ENCODE measurements at places on chromosomes 4 and X.
A peak's percentile ranks its signal among the peaks of the same experiment; 100 is the strongest.

GRCh38 chr4:114100288-114101031 is 121.0 kb upstream of the ARSJ start:
- no peak for DNase-seq

DNA sequence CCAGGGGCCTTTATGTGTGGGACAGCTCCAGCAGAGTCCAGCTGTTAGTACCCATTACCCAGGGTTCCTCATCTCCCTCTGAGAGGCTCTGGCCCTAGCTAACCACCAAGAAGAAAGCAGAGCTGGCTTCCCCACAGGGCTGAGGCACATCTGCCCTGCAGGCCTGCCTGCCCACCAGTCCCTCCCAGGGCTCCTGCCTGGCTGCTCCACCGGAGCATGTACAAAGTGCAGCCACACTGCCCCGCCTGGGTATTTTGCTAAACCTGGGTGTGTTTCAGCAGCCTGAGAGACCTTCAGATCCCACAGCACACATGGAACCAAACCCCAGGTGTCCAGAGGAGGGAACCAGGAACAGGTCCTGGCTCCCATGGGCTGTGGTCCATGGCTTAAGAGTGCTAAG is 500.4 kb upstream of the KLHL4 start:
- no peak for DNase-seq

- no peak for DNase-seq
Observed at GRCh38 chrX:74178536-74178935, 125.4 kb upstream of the ZCCHC13 start.

DNA sequence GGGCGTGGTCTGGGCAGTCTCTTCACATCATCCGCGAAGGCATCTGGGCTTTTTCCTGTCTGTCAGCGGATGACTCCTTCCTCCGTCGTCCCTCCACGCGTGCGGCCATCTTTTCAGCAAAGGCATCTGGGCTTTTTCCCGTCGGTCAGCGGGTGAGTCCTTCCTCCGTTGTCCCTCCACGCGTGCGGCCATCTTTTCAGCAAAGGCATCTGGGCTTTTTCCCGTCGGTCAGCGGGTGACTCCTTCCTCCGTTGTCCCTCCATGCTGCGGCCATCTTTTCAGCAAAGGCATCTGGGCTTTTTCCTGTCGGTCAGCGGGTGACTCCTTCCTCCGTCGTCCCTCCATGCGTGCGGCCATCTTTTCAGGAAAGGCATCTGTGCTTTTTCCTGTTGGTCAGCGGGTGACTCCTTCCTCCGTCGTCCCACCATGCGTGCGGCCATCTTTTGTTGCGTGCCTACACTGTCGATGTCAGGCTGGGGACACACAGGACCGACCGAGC is 12.3 kb upstream of the TMEM271 start:
- DNase-seq: no peak

GRCh38 chrX:130810561-130810960 is 92.4 kb downstream of the ENOX2 start:
- DNase-seq: no peak

GRCh38 chr4:159460371-159460770 is 357.5 kb downstream of the RAPGEF2 start:
- no peak for DNase-seq

DNA sequence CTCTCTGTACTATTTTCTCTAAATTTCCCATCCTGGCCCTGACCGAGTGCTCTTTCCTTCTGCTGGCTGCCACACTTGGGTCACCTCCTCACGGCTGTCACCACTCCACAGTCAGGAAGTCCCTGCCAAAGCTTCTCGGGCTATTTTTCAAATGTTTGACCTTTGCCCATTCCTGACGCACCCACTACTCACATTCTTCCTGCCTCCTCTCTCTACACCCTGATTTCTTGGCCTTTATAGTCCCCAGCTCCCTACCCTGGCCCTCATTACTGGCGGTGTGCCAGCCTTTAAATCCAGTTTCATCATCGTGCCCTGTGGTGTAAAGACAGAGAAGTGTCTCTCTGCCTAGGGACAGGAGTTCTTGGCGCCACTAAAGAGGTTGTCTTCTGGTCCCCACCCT is 46.4 kb upstream of the GATB start:
- DNase-seq: no peak

- DNase-seq: no peak
Observed at GRCh38 chrX:69323786-69324720, 158.8 kb upstream of the PJA1 start.

- no peak for DNase-seq
Observed at GRCh38 chrX:77118686-77119085, 328.5 kb upstream of the FGF16 start.

GRCh38 chr4:107559653-107560052 is 160.4 kb downstream of the PAPSS1 start:
- no peak for DNase-seq

GRCh38 chr4:38884254-38884653 is 16.6 kb downstream of the FAM114A1 start:
- DNase-seq: no peak

DNA sequence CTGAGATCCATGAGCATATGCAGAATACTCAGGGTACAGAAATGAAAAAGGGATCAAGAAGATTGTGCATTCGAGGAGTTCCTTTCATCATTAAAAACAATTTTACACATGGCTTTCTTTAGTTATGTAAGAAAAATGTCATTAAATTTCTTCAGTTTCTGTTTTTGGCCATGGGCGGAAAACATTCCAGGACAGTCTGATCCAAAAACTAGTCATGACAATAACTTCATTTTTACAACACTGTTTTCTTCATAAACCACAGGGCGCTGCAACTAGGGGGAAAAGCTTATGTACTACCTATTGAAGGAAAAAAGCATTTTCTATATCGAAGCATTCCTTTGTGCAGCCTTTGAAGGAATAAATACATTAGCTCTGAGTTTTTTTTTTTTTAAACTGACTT is 28.2 kb downstream of the IL13RA1 start:
- no peak for DNase-seq

GRCh38 chrX:37776283-37776986 is 3.4 kb upstream of the CYBB start:
- DNase-seq: no peak

DNA sequence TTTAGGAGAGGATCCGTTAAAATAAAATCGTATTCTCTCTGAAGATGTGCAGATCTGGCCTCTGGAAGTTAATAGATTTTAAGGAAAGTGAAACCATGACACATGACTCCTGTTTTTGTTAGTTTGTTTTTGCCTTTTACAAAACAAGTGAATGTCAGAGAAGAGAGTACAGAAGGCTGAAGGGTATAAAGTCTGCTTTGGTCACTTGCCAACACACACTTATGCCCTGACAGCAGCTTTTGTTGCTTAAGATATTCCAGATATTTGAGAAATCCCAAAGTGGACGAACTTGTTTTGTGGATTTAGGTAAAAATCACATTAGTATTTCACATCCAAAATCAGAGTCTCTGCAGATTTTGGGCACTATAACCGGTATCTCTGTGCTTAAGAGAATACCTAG is 192.4 kb upstream of the RASGEF1B start:
- DNase-seq: no peak

GRCh38 chr4:170087163-170087700 is 2.5 kb downstream of the AADAT start:
- DNase-seq: no peak

DNA sequence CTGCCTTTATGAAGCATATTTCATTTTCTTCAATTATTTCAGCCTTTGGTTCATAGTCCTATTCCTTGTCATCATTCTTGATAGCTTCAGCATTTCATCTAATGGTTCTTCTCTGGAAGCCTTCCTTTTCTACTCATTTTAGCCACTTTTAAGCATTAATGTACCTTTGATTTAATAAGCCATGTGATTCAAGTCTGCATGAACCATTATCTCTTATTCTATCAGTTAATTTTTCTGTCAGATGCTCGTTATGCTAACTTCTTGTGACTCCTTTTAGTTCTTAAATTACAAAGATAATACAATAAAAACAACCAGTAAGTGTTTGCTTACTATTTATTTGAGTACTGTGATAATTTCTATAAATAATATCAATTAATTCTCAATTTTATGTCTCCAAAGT is 210.1 kb upstream of the MAB21L2 start:
- DNase-seq: no peak

DNA sequence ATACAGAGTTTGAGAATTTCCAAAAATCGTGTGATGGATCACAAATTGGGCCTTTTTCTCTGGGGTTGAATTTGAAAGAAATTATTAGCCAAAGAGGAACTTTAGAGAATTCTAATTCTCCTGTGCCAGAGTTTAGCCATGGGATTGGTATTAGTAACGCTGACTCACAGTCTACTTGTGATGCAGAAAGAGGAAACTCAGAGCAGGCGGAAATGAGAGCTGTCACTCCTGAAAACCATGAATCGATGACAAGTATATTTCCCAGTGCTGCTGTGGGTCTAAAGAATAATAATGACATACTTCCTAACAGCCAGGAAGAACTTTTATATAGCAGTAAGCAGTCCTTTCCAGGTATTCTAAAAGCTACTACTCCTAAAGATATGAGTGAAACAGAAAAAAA is 64.9 kb downstream of the N4BP2 start:
- peak; percentile 16 for DNase-seq

GRCh38 chr4:26822546-26822945 is 38.1 kb upstream of the STIM2 start:
- DNase-seq: no peak

GRCh38 chr4:154314248-154314647 is 177.4 kb downstream of the DCHS2 start:
- DNase-seq: no peak

GRCh38 chrX:124216396-124217115 is 115.9 kb upstream of the TEX13D start:
- DNase-seq: no peak

DNA sequence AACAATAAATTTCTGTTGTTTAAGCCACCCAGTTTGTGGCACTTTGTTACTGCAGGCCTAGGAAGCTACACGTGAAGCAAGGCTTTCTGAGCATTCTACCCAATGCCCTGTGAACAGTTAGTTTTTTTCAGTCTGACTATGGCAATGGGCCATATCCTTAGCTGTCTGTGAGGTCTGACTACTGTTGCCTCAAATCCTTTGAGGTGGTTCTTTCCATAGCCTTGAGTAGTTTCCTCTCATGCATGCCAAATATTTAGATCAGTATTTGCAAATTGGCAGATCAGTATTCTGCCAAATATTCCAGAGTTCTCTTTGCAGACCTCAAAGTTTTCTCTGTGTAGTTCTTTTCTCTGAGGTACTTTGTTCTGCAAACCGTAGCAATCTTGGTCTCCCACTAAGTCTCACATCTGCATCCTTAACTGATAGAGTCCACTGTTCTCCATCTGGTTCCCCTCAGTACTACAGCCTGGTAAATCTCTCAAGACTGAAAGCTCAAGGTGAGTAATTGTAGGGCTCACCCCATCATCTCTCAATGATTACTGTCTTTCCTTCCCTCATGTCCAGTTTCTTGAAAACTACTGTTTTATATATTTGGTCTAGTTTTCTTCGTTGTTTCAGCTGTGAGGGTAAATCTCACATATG is 984.9 kb upstream of the INTU start:
- DNase-seq: no peak

GRCh38 chr4:108171339-108172230 is 2.9 kb upstream of the LEF1 start:
- no peak for DNase-seq

- DNase-seq: peak; percentile 79
Observed at GRCh38 chr4:82462415-82462831, 32.0 kb downstream of the ENOPH1 start.

DNA sequence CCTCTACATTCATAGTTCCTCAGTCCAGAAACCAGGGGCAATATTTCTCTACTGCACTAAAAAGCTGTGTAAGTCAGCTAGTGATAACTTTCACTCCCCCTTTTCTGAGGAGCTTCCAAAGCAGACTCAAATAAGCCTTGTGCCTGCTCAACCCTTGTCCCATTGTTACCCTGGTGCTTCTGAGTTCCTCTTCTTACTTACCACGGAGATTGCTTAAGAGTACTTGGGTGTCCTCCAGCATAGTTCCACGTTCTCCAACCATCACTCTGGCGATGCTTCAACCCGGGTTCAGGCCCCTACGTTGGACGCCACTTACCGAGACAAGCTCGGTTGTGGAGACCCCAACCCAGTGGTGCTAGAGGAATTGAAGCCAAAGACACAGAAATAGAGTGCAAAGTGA is 71.6 kb downstream of the ADAM29 start:
- no peak for DNase-seq

- DNase-seq: no peak
Observed at GRCh38 chr4:142201041-142201440, 564.7 kb downstream of the IL15 start.

DNA sequence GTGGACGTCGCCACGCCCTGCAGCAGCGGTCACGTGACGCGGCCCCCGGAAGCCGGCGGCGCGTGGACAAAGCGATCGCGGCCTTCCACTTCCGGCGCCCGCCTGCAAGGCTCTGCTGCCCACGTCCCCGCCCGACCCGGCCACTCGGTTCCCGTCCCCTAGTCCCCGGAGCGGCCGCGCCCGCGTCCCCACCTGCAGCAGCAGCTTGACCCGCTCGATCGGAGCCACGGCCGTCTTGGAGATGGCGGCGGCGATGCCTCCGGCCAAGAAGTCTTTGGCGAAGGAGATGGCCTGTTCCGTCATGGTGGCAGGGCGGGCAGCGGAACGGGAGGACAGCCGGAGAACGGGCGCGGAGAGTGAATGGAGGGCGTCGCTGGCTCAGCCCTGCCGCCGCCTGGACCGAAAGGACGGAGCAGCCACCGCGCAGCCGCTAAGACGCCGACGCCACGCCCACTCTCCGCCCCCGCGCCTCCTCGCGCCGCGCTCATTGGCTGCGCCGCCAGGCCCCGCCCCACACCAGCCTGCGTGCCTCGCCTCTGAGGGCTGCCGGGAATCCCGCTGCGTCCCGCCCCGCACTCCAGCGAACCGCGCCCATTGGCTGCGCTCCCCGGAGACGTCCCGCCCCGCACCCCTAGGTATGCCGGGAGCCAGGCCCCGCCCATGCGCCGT is at the start of gene SLC25A6:
Gene SLC25A6, minus strand, starts transcription at position 407 of the 669 bp plus-strand sequence. Its CDS starts 104 bp downstream, at position 303.
- peak; percentile 92 for DNase-seq

GRCh38 chr4:106603471-106603870 is 234.9 kb upstream of the GIMD1 start:
- no peak for DNase-seq

DNA sequence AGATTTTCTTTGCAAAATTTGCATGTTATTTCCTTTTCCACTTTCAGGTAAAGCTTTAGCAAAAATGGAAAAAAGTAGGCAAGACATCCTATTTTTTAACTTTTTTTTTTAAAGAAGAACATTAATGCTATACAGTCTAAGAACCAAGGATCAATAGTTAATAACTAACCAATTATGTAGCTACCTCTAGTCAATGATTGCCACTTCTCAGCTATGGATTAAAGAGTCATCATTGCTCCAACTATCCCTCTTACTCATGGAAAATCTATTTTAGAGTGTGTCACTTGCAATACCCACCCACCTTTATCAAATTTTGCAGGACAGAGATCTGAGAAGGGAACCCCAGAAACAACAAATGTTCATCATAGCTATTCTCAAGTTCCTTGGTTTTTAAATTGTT is 223.1 kb downstream of the ANK2 start:
- no peak for DNase-seq

DNA sequence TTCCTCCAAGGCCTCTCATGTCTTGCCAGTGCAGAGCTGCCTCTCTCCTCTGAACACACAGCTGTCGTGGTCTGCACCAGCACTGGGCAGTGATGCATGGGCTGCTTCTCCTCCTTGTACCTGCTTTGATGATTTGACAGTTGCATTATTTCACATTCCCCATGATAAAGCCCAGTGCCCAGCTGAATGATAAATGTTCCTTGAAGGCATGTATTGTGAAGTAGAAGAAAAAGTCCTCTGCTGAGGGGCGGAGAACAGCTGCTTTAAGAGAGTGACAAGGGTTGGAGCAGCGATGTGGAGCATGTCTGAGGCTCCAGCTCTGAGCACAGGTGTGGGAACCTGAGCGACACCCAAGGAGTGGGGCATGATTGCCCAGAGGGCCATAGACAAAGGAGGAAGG is 21.1 kb upstream of the TRIM2 start:
- no peak for DNase-seq

All from AG04450 (cell line).